ENCODE measurements at places on chromosomes 7 and 10.

DNA sequence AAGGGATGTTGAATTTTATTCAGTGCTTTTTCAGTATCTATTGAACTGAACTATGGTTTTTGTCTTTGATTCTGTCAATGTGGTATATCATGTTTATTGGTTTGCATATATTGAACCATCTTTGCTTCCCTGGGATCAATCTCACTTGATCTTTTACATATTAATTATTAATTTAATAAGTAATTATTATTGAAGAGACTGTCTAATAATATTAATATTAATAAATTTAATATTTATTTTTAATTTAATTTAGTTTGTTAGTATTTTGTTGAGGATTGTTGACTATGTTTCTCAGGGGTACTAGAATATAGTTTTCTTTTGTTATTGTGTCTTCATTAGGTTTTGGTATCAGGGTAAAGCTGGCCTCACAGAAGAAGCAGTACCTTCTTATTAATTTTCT lies 26.5 kb upstream of the TRA2A start:
- DNase-seq = no peak

GRCh38 chr7:93551063-93551895 lies 23.2 kb downstream of the CALCR start:
- no peak for DNase-seq

DNA sequence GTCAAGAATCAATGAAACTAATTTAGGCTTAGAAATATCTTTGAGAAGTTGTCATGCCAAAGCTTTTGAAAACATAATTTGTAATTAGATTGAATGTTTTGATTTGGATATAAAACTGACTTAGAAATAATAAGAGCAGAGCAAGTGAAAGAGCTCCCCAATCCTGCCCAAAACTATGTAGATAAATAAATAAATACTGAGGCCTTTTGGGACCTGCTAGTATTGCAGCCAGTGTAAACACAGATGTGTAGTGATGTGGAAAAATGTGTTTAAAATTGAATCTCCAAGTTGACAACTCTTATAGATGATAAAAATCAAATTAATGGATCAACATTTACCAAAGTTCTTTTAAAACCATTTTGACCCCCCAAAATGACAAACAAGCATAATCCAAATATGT lies 896.1 kb downstream of the CNTNAP2 start:
- DNase-seq = no peak

GRCh38 chr10:62259456-62259855 lies 9.2 kb downstream of the RTKN2 start:
- no peak for DNase-seq

GRCh38 chr7:155728116-155728515 lies 83.7 kb downstream of the RBM33 start:
- DNase-seq = no peak

DNA sequence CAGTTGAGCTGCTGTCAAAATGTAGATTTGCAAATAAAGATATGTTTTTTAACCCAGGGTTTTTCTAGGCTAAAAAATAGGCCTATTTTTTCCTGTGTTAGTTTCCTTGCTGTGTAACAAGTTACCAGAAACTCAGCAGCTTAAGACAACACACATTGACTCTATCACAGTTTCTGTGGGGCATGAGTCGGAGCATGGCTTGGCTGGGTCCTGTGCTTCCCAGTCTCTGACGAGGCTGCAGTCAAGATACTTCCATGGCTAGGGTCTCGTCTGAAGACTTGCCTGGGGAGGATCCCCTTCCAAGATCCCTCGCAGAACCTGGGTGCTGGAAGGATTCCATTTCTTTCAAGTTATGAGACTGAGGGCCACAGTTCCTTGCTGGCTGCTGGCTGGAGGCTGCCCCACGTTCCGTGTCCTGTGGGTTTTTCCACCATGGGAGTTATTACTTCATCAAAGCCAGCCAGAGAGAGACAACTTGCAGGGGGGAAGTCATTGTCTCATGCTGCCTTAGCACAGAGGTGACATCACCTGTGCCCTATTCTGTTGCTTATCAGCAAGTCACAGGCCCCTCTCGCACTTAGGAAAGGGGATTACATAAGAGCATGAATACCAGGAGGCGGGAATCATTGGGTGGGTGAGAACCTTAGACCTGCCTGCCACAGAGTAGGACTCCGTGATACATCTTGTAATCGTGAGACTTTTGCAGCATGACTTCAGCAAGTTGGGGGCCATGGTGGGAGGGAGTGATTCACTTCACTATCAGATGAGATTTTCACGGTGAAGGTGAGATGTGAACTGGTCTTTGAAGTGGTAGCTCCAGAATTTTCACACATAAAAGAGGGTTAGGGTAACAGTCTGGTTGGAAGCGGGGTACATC lies 77.9 kb downstream of the CCNY start:
- DNase-seq = peak; percentile 50

DNA sequence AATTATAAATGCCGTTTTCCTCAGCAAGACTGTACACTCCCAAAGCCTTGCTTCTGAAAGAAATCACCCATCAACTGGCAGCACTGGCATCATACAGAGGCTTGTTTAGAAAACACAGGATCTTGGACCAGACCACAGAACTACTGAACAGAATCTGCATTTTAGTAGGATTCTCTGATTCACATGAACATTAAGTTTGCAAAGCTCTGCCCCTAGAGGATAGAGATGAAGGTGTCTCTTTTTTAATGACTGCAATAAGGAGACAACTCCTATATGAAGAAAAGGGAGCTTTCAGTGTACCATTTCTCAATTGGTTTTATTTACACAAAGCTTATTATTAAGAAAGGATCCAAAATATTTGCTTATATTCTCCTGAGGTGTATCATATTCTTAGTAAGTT lies 172.7 kb downstream of the AGMO start:
- no peak for DNase-seq

DNA sequence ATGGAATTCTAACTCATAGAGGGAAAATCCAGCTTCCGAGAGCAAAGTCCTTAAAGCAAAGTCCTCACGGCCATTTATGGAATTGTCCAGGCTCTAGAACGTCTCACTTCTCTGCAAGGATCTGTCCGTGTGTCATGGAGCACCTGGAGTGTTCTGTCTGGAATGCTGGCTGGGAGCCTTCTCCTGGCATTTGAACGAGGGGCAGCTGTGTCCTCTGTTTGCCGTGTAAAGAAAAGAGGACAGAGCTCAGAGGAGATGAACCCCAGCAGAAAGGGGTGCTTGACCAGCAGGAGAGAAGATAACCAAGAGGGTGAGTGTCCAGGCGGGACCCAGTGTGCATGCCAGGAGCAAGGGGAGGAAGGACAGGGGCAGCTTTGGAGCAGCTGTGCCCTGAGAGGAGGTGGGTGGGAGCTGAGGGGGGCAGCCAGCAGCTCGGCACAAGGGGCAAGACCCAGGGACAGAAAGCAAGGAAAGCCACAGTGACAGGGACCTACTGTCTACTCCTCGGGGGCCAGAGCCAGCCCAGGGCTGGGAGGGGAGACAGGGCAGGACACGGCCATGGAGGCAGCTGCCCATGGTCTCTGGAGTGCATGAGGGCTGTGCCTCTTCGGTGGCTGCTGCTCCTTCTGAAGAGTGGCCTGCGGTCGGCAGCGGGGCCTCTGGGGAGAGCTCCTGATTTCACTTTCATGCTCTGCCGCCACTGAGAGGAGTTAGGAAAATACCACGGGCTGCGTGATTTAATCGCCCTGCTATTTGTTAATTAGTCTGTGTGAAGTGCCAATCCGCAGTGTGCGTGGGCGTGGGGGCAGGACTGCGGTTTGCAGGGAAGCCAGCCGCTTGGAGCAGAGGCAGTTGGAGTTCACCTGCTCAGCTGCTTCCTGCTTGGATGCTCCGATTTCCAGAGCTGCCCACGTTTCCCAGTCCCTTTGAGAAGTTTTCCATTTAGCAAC lies 149.3 kb upstream of the SHH start:
- DNase-seq = peak; percentile 53

DNA sequence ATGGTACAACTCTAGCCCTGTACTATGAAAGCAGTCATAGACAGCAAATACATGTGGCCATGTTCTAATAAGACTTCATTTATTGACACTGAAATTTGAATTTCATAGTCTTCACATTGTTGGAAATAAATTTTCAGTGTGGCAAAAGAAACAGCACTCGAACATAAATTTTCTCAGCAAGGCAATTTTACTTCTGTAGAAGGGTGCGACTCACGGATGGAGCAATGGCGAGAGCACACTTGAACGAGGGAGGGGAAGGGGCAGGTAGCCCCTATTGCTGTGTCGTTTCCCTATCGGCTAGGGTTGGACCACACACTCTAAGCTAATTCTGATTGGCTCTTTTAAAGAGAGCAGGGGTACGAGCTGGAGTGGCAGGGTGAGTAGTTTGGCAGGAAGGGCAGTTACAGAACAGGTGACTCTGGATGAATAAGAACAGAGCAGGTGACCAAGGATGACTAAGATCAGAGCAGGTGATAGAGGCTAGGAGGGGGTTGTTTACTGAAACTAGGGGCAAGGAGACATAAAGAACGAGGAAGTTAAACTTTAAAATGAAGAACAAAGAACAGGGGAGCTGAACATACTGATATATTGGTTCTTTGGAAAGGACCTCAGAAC lies 52.0 kb downstream of the LRRC4 start:
- no peak for DNase-seq

GRCh38 chr10:31154996-31155395 lies 123.3 kb upstream of the ZNF438 start:
- no peak for DNase-seq
